ENCODE measurements at places on chromosomes 2 and 18.

- DNase-seq: no peak
Observed at GRCh38 chr2:177175917-177176668, 36.5 kb upstream of the HNRNPA3 start.

DNA sequence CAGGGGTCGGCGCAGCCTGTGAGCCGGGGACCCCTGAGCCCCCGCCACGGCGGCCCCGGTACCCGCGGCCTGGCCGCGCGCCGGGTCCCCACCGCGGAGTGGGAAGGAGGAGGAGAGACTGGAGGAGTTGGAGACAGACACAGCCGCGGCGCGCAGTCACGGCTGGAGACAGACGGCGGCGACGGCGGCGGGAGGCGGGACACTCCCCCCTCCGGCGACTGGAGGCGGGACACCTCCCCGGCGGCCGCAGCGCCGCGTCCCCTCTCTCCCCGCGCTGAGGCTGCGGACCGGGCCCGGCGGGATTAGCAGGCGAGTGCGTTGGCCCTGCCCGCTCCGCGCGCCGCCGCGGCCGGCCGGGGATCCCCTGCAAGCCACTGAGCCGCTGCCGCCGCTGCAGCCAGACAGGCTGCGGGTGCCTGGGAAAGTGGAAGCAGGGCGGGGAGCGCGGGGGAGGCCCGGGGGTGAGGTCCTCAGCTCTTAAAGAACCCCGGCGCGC lies 1.0 kb upstream of the LDLRAD4 start:
- DNase-seq: no peak

DNA sequence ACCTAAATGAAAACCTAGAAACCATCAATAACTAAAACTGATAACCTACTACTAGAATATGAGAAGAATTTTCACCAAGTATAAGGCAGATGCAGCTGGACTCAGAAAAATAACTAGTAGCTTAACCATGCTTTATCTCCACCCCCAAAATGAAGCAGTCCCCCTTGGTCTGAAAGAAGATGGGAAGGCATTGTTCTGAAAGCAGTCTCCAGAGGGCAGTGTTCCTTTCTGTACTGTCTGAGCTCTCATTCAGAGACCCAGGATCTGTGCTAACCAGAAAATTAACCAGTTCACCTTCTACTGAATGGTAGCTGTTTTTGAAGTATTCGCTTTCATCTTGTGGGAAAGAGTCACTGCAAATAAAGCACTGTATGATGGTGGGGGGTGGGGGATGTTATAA lies 273.0 kb downstream of the PDE11A start:
- no peak for DNase-seq

GRCh38 chr2:74715880-74716279 lies 61.8 kb downstream of the SEMA4F start:
- no peak for DNase-seq

DNA sequence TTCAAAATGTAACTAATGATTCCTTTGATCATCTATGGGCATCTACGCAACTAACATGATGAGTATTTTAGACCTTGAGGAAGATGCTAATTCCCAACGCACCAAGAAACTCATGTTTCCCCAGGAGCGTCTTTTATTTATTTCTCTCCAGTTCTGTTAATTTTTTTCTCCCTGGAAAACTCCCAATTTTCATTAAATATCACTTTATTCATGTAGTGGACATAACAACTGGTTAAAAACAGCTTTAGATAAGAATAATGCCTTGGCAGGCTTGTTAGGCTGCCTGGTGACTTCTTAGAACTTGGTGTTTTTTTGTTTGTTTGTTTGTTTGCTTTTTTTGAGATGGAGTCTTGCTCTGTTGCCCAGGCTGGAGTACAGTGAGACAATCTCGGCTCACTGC lies 62.9 kb upstream of the ZFP36L2 start:
- DNase-seq: no peak

GRCh38 chr18:77765468-77765867 lies 515.8 kb downstream of the GALR1 start:
- DNase-seq: peak; percentile 0

GRCh38 chr18:13934676-13935075 lies 19.3 kb upstream of the MC2R start:
- no peak for DNase-seq

Data from foreskin keratinocyte (primary cell).